ENCODE measurements at places on chromosomes 6 and 20.

DNA sequence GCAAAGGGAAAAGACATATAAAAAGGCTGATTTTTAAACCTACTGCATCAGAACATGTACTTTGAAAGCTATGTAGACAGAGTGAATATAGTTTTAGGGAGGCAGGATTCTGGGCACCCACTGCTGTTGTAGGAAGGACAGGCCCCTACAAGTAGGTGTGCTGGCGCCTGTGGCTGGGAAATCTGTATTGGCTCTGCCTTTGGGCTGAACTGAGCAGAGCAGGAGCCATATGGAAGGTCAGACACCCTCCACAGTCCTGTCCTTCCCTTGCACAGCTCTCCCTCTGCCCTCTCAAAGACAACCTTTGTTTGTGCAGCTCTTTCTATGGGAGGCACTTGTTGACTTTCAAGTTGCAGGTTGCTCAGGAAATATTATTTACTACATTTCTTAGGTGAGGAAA is 18.4 kb upstream of the ULBP3 start:
- no peak for DNase-seq

- no peak for DNase-seq
These were observed 202.1 kb upstream of the CNR1 start for GRCh38 chr6:88368071-88368787.

DNA sequence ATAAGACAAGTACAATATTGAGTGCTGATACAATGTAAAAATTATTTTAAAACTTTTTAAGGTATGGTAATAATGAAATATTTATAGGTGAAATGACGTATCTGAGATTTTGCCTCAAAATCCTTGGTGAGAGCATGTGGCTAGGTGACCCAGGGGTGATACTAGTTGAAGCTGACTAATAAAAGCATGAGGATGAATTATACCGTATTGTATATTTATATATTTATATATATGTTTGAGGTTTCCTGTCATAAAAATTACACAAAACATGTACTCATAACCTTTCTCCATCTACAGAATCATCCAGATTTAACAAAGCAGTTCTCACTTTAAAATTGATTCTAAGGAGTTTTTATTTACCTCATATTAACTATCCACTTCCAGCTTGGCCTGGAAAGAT is 358.1 kb downstream of the CDKAL1 start:
- no peak for DNase-seq

- DNase-seq, result no peak
These were observed 41.8 kb downstream of the SSR1 start for GRCh38 chr6:7271205-7271534.

GRCh38 chr6:116388924-116389323 is 18.2 kb downstream of the DSE start:
- no peak for DNase-seq

- no peak for DNase-seq
These were observed 361.1 kb downstream of the FOXA2 start for GRCh38 chr20:22223236-22223635.

DNA sequence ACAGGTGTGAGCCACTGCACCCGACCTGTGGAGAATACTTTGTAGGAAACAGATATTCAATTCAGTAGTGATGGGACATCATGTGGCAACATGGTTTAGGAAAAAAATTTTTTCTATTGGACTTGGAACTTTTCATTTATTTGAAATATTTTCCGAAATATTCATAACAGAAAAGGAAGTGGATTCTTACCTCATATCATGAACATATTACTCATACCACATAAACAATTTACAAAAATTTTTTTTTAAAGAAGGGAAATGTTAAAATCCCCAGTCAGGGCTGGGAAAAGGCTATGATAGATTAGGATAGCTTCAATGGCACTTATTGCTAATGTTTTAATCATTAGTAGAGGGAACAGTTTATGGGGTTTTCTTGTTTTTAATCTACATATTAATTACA is 6.8 kb upstream of the ALDH8A1 start:
- DNase-seq, result no peak

GRCh38 chr6:41687501-41688175 is 47.8 kb downstream of the TFEB start:
- DNase-seq, result no peak

- no peak for DNase-seq
These were observed 64.2 kb downstream of the HTR1E start for GRCh38 chr6:87001494-87001893.

GRCh38 chr6:23655525-23655924 is 470.5 kb upstream of the NRSN1 start:
- no peak for DNase-seq

DNA sequence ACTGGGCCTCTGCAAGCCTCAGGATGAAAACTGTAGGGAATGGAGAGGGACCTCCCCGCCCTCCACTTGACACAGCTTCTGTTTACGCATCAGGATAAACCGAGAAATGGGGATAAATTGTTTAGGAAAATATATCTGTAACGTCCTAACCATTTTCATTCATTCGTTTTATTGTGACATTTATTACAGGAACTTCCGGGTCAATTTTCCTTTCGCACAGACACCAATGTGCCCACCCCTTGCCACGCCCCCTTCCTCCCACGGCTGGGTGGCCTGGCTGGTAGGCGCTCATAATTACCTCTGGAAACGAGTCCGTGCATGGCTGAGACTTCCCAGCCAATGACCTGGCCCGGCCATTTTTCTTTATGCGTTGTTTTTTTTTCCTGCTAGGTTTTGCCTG is 96.1 kb downstream of the BMP7 start:
- DNase-seq, result no peak

DNA sequence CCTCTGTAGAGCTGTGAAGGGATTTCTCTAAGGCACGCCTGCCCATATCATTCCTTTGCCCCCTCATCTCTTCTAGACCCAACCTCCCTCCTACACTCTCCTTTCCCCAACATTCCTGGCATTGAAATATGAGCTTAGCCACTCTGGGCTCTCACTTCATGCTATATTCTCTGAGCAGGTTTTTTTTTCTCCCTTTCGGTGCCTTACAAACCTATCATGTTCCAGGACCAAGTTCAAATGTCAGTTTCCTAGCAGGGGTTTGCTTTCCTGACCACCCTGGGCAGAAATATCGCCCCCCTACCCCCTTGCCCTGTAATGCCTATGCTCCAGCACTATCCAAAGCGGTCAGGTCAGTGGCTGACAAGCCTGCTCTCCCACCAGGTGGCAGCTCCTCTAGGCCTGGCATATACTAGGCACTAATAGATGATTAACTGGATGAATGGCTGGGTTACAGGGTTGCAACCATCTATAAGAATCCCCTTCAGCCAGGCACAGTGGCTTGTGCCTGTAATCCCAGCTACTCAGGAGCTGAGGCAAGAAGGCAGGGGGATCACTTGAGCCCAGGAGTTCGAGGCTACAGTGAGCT is 25.7 kb upstream of the AAR2 start:
- no peak for DNase-seq

DNA sequence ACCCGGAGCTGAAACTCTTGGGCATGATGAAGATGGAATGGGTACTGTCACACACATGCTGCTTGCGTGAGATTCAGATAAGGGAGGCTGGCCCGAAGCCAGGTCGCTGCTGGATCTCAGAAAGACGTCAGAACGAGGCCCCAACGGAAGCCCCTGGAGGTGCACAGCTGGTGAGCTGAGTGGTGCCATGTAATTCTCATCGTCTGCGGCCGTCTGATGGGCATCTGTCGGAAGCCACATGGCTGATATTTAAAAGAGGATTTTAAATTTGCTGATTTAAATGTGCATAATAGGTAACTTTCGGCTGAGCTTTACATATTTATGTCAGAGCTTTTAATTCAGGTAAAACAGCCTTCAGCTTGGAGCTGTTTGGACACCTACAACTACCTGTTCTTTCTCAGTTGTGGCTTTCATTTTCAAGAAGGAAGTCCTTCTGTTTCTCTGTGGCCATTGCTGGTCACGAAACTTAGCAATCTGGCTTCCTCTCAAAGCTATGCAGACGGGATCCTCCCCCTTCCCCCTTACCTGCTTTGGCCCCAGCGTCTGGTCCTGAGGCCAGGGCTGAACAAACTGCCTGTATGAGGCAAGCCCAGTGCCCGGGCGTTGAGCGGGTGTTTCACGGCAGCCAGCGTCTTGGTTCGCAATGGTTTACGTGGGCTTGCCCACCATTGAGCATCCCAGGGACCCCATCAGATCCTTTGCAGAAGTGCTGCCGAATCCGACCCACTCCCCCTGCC is 9.2 kb downstream of the SLCO4A1 start:
- DNase-seq, result peak; percentile 80

GRCh38 chr6:154622618-154623336 is 110.4 kb upstream of the SCAF8 start:
- DNase-seq, result no peak

DNA sequence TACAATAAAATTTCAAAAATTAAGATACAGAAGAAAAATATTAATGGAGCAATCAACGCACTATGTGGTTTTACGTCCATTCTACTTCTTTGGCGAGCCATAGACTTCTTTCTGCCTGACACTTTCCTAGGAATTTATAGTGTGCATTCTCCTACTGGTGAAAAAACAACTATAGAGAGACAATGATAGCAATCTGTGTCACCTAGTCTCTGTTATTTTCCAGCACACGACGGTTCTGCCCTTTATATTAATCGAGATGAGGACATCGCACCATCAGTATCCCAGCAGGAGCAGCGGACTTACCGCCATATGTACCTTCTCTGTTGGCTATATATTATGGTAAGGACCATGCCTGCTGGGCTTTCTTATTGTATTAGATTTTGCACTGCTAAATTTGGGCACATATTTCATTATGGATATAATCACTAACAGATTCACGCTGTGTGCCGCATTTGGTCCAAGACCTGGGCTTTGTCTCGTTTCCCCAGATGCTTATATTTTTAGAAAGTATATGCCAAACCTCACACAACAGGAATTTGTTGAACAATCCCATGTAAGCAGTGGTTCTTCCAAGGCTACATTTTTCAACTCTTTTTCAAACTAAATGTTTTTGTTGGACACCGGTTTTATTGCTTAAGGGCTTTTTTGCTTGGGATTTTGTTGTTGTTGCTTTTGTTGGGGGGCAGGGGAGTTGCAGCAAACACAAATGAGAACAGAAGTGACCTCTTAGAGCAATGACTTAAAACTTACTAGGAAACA is 166.4 kb downstream of the ADAT2 start:
- DNase-seq, result no peak

DNA sequence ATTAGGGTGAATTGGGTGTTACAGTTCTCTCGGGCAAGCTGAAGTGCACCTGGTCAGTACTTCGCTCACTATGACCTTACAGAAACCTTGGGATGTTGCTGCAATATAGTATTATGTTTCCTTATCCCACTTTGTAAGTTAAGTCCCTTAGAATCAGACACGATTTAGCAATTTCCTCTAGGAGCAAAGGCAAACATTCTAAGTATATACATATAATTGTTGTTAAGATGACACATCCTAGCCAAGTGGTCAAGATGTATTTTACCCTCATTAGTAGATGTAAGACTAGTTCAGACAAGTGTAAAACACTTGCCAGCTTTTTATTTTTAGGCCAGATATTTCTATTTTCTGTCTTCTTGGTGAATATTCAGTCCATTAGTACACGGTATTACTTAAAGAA is 31.1 kb upstream of the RGS17 start:
- no peak for DNase-seq

DNA sequence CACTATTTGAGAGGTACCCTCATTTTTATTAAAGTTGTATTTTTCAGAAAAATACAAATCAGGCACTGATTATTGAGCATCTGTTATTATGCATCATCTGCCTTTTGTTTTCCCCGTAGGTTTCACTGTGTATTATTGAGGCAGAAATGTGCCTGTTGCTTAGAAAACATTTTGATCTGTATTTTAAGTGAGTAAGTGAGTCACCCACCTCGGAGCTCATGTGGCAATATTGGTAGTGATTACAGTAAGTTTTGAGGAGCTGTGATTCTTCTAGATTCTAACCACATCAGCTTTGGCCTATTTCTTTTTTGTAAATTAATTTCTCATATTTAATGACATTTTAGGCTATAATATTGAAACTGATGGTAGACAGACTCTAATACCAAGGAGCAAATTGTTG is 59.6 kb upstream of the LAMP5 start:
- DNase-seq, result no peak

- no peak for DNase-seq
These were observed 643 bp upstream of the SLC35D3 start for GRCh38 chr6:136921381-136921935.

DNA sequence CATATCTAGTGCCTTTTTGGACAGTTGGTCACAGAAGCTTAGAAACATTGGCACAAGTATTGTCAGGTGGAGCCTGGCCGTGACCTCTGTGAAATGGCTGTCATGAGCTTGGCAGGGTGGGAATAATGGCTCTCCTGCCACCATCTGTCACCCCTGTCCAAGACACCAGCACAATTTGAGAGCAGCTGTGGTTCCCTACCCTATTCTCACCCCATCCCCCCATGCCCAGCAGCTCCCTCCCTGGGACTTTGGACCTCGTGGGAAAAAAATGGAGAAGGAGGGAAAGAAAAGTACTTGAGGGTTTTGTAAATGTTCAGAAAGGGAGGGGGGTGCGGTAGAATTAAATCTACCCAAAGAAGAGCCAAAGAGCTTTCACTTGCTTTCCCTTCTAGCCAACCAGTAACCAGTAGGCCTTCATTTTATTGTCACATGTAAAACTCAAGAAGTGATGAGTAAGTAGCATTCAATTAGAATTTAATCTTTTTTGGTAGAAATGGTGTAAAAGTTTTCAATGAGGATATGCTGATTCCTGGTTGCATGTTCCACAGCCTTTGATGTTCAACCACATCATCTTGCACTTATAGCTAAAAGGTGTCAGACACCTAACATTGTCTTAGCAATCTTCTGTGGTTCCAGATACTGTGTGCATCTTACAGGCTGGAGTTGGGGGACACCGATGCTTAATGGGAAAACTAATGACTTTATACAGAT is 263.5 kb upstream of the TAB2 start:
- DNase-seq, result no peak

- DNase-seq, result no peak
These were observed 37.6 kb downstream of the ZMYND8 start for GRCh38 chr20:47318586-47319516.

DNA sequence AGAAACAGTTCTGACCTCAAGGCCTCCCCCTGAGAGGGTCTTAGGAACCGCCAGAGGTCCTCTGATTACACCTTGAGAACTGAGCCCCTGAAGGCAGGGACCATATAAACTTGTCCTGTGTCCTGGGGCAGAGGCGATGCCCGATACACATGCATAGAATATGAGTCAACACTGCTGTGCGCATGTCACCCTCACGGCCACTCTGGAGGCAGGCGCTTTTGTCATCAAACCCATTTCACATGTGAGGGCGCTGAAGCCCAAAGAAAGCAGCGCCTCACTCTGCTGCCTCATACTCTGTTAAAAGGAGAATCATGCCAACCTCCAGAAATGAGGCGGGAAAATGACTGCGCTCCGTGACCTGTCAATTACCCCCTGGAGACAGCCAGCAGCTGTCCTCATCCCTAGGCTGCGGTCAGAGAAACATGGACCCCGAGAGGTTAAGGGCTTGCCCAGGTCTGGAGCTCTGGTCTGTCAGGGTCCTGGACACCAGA is 158.3 kb downstream of the GRM4 start:
- DNase-seq, result no peak

GRCh38 chr6:24428615-24429014 is 25.9 kb downstream of the MRS2 start:
- DNase-seq, result no peak
